ENCODE measurements at places on chromosomes 2 and 18.
A peak's percentile ranks its signal among the peaks of the same experiment; 100 is the strongest.

GRCh38 chr2:226273440-226273839 is 526.2 kb downstream of the IRS1 start:
- DNase-seq, result no peak

GRCh38 chr2:190563646-190564045 is 29.1 kb upstream of the NEMP2 start:
- DNase-seq, result no peak

DNA sequence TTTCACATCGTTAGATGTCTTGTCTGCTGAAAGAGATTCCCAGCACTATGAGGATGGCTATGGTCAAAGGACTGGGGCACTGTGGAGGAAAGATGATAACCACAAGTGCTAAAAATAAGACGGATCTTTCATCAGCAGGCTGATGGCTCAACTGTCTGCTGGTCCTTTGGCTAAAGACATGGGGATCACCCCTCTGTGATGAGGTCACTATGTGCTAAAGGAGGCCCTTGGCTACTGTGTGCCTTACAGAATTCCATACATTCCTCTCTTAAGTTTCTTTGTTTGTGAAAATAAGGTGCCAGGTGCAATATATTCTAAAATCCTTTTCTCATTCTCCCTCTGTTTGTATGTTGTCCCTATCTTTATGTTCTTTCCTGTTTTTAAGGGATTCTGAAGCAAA is 39.7 kb upstream of the LYPD6 start:
- DNase-seq, result no peak

DNA sequence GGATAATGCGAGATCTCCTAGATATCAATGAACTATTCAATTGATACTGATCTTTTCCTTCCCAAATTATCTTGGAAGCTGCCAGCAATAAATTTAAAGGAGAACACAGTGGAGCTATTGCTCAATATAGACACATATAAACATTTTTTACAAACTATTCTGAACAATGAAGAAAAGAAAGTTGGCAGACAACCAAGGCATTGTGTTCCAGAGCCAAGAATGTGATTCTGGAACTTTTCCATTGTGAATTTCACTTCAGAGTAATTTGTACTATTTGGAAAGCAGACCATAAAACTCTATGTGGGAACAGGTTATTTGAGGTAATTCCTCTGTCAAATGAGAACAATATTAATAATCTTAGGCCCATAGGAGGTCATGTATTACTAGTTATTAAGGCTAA is 588.2 kb downstream of the IRS1 start:
- DNase-seq, result no peak

DNA sequence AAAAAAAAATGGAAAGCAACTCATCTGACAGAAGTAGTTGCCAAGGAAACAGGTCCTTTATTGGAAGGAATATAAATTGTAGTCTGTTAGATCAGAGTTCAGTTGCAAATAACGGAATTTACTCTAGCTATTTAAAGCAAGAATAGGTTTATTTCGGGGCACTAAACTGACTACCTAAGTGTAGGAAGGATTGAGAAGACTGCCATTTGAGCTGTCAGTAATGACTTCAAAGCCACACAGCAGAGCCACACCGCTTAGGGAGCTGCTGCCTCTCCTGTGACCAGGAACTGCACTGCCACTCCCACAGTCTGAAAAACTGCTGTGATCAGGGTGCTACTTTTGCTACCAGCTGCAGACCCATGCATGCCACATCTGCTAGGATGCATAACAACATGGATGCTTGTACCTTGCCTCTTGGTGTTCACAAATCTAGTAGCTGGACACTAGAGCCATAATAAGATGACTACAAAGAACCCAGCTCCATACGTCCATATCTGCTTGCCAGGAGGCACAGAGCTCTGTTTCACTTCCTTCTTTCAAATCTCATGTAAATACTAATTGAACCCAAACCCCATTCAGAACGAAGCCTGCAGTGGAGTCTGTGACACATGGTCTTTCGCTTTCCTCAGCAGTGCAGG is 2.2 kb downstream of the DSG2 start:
- DNase-seq, result no peak

- no peak for DNase-seq
Measured at GRCh38 chr2:131966256-131966655, 195.5 kb downstream of the ANKRD30BL start.

GRCh38 chr2:240672076-240672700 is 10.5 kb downstream of the AQP12B start:
- DNase-seq, result no peak

DNA sequence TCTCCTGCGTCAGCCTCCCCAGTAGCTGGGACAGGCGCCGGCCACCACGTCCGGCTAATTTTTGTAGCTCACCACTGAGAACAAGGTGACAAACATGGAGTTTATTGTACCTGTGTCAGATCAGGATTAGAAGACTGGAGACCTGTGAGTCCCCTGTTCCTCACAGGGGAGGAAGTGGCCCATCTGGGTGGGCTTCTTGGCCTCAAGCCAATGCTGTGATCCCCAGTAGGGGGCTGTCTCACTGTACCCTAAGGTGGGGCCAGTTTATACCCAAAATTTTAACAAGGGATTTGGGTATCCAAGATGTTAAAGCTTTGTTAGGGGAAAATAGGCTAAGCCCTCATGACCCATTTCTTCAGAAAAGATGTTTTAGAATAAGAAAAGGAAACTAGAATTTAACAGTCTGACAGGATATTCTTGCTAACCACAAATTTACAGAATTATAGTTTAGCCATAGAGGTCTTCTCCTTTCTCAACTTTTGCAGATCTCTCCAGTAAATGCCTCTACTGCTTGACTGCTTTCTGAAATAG is 16.3 kb downstream of the PCBP1 start:
- no peak for DNase-seq

DNA sequence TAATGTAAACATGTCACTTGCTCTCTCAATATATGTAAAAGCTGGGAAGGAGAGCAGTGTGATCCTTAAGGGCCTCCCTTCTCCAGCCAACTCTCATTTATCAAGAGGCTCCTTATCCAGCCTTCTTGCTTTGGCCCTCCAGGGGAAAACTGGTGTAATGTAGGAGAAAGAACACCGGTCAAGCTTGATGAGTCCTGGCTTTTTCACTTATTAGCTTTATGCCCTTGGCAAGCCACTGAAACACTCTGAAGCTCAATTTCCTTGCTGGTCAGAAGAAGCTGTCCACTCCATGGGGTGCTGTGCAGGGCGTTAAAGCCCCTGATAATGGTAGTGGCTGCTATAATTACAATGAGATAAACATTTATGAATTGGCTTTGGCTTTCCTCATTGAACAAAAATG is 251.2 kb upstream of the RBBP8 start:
- DNase-seq, result no peak

DNA sequence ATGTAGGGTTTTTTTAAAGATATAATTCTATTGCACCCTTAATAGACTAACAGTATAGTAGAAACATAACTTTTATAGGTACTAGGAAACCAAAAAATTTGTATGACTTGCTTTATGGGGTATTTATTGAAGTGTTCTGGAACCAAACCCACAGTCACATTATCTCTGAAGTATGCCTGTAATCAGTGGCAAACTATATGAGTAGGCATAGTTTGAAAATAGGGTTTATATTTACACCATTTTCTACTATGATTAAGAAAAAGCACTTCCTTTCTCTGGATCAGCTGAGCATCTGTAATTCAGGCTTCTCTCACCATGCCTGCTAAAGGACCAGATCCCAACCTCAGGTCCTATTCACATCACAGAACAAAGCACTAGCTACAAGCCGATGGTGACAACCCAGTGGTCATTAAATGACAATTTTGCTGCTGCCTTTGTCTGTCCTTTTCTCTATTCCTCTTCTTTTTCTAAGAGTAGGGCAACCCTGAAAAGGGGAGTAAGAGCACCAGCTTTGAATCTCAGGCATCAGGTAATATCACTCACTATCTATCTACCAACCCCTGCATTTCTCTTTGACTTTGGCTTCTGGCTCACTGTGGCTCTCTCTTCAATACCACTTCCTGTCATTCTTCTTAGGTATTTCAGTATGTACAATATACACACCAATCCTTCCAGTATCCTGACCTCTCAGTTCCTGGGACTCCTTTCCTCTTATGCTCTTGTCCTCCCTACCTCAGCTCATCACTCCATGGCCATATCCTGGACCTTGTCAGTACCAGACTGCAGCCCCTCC is 14.4 kb downstream of the NEMP2 start:
- DNase-seq, result no peak

GRCh38 chr18:75071484-75071785 is 137.5 kb downstream of the PTGR3 start:
- no peak for DNase-seq

DNA sequence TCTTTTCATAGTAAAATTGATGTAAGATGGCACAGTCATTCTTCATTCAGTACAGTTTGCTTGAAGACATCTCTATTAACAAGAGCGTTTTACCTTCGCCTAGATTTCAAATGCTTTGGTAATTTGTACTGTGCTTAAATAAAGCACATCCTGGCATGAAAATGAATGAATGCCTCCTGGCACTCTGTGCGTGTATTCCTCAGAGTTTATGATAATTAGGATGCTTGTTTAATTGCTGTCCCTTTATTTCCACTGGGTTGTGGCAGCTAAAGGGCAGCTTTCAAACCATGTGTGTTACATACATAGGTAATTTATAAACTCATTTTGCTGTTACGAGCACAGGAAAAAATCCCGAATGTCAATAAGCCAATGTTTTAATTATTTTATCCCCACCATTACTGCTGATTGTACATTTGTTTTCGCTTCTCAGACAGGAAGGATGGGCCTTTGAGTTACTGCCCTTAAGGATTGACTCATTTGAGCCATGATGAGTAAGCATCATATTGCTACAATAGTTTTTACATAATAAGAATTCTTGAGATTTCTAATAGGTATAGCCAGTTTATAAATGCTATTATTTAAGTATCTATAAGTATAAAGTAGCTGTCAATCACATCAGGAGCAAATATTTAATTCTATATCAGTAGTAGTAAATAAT is 516.5 kb downstream of the XIRP2 start:
- no peak for DNase-seq

DNA sequence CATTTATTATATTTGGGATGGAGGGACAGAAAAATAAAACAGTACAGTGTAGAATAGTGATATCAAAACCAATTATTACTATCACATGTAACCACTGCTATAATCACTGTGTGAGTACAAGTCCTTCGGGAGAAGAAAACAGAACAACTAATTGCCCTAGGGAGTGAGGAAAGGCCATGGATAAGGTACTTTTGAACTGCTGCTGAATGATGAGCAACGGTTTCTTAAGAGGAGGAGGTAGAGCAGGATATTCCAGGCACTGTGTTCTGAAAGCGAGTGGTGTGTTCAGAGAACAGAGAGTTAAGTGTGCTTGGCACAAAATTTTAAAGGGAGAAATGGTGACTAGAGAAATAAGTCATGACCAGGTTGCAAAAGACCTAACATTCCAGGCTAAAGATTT is 134.2 kb downstream of the CALCRL start:
- DNase-seq, result no peak

DNA sequence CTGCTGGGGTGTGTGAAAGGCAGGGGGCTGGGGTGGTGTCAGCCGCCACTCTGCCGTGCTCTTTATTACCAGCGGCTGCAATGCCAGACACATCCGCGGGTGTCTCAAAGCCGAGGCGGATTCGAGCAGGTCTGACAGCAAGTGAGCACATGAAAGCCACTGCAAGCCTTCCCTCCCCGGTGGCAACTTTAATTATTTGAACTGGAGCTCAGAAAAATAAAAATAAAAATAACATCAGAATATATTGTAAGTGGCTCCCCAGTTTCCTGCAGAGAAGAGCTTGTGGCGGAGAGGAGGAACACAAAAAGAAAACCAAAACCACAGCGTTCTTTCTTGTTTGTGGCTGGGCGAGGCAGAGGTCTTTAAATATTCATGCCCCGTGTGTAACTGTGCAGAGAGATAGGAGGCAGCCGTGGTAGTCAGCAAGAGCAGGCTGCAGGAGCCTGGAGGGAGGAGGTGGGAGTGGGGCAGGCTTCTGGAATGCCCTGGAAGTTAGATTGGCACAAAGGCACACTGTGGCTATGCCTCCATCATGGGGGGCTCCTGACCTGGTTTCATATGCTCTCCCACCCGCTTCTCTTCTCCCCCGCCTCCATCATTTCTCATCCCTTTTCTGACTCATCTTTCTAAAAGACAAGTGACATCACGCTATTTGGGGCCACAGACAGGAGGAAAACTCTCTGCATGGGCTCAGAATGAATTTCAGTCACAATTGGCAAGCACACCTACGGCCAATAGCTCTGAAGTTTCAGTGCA is 199.8 kb downstream of the CLIP4 start:
- DNase-seq, result peak; percentile 74

- DNase-seq, result no peak
Measured at GRCh38 chr2:54665436-54665856, 58.0 kb upstream of the EML6 start.

DNA sequence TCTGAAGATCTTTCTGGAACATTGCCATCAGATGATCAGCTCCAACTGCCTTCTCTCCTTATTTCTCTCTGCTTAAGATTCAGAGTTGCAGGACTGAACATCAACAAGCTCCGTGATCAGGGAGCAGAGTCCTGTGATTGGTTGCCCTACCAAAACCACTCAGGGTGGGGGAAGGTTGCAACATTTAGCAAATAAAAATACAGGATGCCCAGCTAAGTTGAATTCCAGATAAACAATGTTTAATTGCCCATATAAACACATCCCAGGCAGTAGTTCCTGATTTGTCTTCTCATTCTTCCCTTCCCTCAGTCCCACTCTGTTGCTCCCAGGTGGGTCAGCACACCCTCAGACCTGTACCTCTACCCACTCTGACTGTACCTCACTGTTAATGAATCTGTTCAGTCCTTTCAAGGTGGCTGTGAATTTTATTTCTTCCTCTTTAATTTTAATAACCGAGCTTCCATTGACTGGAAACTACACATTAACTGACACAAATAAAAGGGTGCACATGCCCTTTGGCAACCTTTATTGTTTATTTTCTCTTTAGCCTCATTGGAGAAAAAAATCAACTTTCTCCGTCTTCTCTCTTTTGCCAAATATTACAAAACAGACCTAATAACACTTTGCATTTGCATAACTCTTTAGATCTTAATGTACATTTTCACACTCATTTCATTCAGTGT is 167.1 kb upstream of the PKDCC start:
- no peak for DNase-seq

- no peak for DNase-seq
Measured at GRCh38 chr18:12552879-12553242, 105.0 kb downstream of the SPIRE1 start.

GRCh38 chr2:52874466-52875106 is 893.0 kb upstream of the CHAC2 start:
- DNase-seq, result no peak

GRCh38 chr2:133839677-133840076 is 271.4 kb upstream of the NCKAP5 start:
- no peak for DNase-seq

DNA sequence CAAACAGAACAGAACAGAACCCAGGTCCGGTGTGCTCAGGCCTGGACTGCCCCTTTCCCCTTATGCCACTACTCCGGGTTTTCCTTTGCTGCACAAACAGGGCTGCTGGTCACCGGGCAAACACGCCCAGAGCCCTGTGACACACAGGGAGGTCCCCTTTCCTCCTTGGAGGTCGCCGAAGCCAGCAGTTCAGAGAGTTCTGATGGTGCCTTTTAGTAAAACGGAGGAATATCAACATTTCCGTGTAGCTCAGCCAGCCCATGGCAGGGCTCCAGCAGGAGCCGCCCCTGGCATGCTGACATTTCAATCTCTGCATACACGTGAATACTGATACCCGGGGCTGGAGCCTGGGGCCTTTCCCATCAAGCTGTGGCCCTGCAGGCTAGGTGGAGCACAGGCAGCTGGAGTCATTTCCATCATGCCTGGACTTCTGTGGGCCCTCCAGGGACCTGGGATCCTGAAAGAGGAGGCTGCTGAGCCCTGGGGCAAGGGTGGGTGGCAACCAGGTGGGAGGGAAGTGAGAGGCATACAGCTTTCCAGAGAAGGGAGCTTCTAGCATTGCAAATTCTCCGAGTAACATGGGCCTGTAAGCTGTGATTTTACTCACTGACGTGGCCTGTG is 91.4 kb upstream of the PXDN start:
- no peak for DNase-seq

GRCh38 chr18:10037181-10037580 is 123.4 kb downstream of the VAPA start:
- DNase-seq, result no peak

Data from NK-92 treated with Interleukin-12 subunit alpha and Interleukin-12 subunit beta, amount 100 ng/mL, for 24 hours (cell line).